ENCODE measurements at places on chromosomes 3 and 15.

DNA sequence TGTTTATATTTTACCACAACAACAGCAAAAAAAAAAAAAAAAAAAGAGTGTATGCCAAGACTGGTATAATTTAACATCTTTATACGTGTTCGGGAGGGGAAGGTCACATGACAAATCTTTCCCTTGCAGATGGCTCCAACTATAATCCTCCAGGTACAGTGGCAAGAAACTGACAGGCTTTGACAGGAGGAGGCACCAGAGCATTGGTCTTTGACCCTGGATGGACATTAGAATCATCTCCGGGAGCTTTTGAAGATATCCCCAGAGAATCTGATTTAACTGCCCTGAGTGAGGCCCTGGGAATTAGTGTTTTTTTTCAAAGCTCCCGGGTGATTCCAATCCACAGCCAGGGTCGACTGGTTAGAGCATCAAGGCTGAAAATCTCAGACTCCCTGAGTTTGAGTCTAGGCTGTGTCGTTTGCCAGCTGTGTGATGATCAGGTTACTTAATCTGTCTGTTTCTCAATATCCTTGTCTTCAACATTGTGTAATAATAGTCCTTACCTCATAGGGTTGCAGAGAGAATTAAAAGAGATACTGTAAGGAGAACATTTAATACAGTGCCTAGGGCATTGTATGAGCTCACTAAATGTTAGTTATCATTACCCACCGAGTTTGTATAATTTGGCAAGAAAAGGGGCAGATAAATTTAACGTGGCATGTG is 8.9 kb upstream of the SEMA5B start:
- peak; percentile 75 for DNase-seq

- DNase-seq, result peak; percentile 91
These were observed at the start of gene MRAS for GRCh38 chr3:138347960-138348753. Gene MRAS (plus strand): TSS chr3:138348579. CDS start chr3:138372884, 24,305 bp downstream.

DNA sequence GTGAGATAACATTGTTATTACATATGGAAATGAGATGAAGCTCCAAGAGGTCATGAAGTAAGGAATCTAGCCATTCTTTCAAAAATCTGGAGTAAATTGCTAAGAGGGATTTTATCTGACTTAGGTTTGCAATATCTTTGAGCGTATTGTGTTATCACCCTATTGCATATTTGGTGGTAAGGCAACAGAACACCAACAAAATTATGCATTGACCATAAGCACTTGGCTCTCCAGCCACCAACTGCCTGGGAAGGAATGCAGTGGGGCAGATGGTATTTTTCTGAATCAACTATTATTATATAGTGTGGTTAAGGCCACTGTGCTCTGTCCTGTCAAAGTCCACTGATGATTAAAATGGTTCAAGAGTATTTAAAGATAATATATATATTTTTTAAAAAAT is 287.9 kb upstream of the SEMA6D start:
- no peak for DNase-seq

DNA sequence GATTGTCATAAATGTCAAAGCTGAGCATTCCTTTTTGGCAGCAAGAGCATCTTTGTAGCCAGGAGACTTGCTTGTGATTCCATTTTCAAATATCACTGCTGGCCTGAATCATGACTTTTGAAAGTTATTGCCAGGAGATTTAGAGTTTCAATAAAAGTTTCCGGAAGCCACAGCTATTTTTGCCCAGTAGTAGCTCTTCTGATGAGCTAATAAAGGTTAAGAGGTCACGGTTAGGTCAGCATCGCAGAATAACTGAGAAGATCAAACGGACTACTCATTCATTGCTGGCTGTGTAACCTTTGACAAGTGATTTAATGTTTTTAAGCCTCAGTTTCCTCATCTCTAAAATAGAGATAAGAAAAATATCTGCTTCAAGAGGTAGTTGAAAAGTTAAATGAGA is 105.1 kb upstream of the ETV5 start:
- no peak for DNase-seq

DNA sequence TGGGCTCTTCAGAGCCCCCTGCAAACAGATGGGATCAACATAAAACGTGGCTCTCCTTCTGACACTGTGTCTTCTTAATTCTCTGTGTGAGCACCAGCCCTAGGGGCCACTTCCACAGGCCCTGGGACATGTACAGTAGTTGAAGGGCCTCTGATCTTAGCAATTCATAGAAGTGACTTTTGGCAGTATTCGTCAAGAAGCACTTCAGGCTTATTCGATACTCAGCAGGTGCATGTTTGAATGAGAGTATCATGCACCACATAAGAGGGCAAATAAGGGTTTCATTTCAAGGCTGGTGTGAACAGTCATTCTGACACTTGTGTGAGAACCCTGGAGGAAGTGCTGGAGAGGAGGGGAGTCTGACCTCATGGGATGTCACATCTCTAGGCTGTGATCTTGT is 113.9 kb downstream of the GABRG3 start:
- DNase-seq, result no peak

DNA sequence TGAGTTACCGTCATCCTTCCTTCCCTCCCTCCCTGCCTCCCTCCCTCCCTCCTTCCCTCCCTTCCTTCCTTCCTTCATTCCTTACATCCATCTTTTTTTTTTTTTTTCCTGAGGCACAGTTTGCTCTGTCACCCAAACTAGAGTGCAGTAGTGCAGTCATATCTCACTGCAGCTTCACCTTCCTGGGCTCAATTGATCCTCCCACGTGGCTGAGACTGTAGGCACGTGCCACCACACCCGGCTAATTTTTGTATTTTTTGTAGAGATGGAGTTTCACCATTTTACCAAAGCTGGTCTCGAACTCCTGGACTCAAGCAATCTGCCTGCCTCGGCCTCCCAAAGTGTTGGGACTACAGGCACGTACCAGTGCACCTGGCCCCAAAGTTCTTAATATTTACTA is 25.8 kb downstream of the USP3 start:
- no peak for DNase-seq

DNA sequence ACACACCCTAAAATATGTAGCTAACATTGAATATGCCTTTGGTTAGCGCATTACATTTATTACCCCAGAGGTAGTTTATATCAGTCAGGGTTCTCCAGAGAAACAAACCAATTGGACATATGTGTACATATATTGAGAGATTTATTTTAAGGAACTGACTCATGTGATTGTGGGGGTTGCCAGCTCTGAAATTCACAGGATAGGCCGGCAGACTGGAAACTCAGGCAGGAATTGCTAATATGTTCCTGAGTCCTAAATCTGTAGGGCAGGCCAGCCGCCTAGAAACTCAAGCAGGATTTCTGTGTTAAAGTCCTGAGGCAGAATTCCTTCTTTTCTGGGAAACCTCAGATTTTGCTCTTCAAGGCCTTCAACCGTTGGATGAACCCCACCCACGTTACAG is 189.7 kb downstream of the CDIN1 start:
- no peak for DNase-seq

- DNase-seq, result no peak
These were observed 3.9 kb downstream of the BRK1 start for GRCh38 chr3:10119376-10119775.

GRCh38 chr3:4401441-4401840 is 65.6 kb downstream of the SUMF1 start:
- no peak for DNase-seq

DNA sequence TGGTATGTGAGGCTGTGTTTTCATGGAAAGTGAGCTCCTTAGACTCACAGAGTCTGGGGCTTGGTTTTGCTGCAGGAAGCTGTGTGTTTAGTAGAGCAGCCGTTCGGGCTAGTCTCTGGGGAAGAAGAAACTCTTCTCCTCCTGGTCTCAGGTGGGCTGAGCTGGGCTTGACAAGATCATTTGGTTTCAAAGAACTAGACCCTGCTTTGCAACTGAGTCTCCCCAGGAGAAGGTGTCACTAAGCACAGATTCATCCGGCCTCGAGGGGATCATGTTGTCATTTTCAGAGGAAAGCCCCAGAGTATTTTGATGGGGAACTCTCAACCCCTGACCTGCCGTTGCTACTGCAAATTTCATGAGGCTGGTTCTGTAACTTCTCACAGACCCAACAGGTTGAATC is 188.5 kb downstream of the FAM43A start:
- no peak for DNase-seq

DNA sequence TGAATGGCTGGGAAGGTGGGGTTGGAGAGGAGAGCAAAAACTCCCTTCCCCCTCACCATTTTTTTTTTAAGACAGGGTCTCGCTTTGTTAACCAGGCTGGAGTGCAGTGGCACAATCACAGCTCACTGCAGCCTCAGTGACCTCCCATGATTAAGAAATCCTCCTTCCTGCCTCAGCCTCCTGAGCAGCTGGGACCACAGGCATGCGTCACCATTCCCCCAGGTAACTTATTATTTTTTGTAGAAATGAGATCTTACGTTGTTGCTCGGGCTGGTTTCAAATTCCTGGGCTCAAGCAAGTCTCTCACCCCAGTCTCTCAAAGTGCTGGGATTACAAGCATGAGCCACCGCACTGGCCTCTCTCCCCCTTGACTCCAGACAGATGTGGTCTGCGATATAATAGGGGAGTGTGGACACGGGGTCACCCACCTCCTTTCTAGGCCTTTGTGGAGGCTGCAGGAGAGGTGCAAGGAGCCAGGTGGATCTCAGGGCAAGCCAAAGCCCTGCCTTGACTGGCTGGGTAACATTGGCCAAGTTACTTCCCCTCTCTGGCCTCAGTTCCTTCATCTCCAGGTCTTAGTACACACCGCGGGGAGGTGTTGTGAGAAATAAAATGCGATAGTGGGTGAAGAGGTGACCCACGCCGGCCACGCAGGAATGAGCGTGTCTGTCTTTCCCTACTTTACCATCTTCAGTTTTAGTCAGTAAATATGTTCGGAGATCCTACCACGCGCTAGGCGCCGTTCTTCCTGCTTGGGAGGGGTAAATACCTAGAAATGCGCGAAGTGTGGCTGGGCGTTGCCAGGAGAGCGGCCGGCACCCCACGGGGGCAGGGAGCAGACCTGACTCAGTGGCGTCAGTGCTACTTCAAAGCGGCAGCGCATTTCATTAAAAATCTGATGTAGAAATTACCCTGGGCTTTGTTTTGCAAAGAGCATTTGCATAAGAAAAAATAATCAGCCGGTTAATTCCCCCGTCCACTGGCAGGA is 20.2 kb upstream of the CORO2B start:
- no peak for DNase-seq

- no peak for DNase-seq
These were observed 409.0 kb downstream of the OTOL1 start for GRCh38 chr3:161905520-161906132.

GRCh38 chr3:71252466-71252865 is 331.1 kb downstream of the FOXP1 start:
- DNase-seq, result no peak

DNA sequence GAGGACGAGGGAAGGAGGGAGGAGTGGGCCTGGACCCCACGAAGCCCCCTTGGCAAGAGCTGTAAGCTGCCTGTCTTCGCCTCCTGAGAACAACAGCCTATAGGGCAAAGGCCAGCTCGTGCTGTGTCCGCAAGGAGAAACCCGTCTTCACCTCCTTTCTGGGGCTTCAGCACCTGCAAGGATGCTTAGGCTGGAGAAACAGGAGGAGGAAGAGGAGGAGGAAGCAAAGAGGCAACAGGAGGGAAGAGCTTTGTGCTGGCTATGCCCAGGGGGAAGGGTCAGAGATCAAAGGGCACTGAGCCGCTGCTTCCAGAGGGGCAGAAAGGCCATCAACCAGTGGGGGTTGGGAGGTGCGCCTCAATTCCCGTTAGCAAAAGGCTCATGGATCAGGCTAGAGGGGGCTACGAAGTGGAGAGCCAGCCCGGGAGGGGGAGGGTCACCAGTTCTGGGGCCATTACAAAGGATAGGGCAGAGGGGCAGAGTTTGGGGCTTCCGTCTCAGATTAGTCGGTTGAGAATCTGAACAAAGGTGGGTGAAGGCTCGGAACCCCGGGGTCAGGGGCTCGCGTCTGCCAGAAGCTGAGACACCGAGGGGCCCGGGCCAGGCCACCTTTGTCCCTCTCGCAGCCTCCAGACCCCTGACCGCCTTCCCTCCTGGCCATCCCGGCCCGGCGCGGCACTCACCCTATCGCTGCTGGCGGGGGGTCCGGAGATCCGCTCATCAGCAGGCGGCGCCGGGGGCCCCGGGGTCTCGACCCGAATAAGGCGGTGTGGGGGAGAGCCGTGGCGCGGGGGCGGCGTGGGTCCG is 792 bp downstream of the SHF start:
- no peak for DNase-seq

- DNase-seq, result peak; percentile 25
These were observed 269.8 kb downstream of the THRB start for GRCh38 chr3:24224666-24225384.

- no peak for DNase-seq
These were observed 644.7 kb downstream of the OTOL1 start for GRCh38 chr3:162141272-162141791.

DNA sequence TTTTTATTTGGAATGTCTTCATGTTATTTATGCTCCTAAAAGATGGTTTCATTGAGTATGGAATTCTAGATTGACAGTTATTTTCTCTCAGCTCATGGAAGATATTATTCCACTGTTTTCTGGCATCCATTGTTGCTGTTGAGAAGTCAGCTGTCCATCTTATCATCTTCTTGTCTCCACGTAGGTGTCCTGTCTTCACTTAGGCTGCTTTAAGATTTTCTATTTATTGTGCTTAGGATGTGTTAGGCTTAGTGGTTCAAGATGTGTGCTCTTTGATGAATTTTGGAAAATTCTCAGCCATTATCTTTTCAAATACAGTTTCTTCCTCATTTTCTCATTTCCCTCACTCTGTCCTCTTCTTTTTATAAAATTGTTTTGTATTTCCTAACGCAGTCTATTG is 52.0 kb downstream of the SNRK start:
- DNase-seq, result no peak

- peak; percentile 24 for DNase-seq
These were observed 245.9 kb upstream of the TOPAZ1 start for GRCh38 chr3:43995547-43996378.

- DNase-seq, result no peak
These were observed 1.6 kb downstream of the RUVBL1 start for GRCh38 chr3:128122013-128122412.

- no peak for DNase-seq
These were observed 51.6 kb upstream of the FSIP1 start for GRCh38 chr15:39834256-39834655.

DNA sequence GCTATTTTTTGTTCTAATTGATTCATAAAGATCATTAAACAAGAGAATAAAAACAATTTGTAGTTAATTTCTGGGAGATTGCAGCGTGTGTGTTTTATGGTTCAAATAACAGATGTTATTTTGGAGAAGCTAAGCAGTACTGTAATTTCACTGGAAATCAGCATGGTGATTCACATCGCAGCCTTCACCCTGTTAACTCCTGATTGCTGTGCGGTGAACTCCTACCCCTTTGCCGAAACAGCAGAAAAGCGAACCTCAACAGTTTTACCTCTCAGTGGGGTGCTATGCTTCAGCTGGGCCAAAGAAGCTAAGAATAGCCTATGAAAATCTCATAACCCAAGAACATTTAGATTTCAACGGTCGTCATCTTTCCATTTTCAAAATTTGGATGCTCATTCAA is 441.5 kb upstream of the RARB start:
- DNase-seq, result no peak

DNA sequence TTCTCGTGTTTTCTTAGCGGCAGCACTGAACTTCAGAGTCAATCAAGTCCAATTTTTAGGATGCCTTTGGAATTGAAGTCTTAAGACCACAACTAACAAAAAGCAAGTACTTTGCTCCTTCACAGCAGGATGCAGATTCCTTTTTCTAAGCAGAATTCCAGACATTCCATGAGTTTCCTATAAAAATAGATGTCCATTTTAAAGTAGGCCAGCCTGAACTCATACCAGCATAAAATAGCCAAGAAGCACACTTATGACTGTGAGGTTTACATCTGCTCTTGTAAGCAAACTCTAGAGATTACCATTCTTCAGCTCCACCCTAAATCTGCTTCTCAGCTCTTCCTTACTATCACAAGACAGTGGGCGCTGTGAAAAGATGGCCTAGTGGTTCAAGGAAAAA is 85.8 kb downstream of the THBS1 start:
- DNase-seq, result no peak

- DNase-seq, result no peak
These were observed 14.1 kb downstream of the CTSH start for GRCh38 chr15:78930577-78931388.

Data from suppressor macrophage treated with lipopolysaccharide for 1 hour (primary cell).